HuH-7 (cell line): ENCODE measurements at places on chromosomes 4 and X.

DNA sequence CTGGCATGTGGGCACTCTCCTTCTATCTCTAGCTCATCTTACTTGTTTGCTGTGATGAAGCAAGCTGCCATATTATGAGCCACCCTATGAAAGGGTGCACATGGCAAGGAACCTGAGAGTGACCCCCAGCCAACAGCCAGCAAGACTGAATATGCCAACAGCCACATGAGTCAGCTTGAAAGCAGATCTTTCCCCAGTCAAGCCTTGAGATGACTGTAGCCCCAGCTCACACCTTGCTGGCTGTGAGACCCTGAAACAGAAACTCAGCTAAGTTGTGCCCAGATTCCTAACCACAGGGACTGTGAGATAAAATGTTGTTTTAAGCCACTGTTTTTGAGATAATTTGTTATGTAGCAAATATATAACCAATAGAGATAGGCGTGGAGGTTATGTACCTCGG, 36.2 kb downstream of the KDM5C start:
- DNase-seq: no peak

GRCh38 chr4:89572224-89572858, 264.6 kb downstream of the SNCA start:
- DNase-seq: no peak

DNA sequence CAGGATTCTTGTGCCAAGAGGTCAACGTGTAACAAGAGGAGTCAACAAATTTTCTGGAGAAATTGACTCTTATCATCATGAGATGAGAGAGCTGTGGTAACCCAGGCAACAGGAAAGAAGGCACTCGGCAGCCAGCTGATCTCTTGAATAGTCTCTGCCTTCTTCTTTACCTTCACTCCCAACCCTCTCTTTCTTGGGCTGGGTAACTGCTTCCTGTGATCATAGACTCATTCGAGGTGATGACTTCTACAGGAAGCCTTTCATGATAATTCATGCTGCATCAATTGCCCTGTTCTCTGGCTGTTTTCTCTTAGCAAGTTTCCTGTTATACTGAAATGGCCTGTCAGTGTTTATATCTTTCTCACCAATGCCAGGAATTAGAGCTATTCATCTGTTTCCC, 70.8 kb upstream of the FSTL5 start:
- DNase-seq: no peak

GRCh38 chrX:15430584-15430983, 46.4 kb upstream of the VEGFD start:
- no peak for DNase-seq

- no peak for DNase-seq
Measured at GRCh38 chr4:186684889-186685309, 38.8 kb downstream of the FAT1 start.

DNA sequence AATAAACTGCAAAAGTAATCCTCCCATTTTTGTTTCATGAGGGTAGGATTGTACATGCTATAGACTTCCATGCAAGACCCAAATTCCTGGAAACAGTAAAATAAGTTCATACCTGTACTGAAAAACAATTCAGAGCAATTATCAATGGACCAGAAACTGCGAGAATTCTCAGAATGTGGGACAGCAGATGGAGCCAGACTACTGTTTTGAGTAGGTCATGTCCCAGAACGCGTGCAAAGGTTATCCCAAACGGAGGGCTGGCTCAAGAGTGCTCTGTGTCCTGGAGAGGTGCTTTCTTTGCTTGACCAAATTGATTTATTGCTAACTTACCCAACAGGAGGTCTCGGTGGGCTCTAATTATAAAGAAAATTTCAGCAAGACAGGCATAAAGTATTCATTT, 1.7 kb upstream of the MAGEH1 start:
- no peak for DNase-seq

DNA sequence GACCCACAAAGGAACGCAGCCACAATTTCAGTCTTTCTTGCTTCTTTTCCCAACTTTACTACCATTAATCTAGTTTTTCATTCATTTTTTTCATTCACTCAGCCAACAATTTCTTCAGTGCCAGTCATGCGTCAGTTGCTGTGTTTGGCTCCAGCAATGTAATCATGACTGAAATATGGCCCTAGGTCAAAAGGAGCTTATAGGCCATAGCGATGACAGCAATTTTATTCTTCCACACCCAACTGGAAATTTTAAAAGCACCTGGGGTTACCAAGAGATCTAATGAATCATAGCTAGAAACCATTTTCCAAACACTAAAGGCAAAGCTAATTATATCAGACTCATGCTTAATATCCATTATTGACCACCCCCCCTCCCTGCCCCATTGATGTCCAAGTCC, 29.8 kb upstream of the C1QTNF7 start:
- no peak for DNase-seq

DNA sequence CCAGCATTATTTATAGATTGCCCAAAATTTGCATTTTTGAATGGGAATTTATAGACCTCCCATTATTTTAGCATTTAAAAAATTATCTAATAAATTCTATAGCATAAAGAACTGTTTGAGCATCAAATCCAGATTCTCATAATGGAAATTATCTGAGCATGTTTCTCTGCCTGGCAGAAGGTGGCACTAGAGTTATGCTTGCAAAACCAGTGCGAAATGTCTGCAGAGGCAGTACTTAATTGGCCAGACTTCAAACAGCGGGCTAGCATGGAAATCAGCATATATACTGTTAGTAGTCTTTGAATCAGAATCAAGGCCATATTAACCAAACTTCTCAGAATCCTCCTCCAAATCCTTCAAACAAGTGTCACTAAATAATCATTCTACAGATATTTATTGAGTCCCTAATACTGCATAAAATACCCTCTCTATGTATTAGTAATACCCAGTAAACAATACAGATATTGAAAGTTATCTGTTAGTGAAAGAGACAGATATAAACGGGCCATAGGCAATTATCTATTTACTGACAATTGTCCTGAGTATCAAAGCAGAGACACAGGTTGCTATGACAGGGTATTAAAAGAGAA, 78.7 kb upstream of the DCLK2 start:
- peak; percentile 6 for DNase-seq

DNA sequence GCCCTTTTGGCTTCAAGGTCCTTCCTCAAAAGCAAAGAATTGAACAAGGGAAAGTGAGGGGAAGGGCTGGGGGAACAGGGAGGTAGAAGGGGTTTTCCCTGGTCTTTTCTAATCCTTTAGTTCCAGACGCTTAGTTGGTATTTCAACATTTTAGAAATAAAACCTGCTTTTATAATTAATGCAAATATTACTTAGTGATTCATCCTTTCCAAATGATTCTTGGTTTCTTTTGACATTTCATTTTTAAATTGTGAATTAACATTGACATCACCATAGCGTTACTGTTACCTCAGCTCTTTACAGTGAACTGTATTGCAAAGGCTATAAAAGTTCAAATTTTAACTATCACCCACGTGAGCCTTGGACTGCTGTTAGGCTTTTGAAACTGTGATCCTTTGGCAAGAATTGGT, 20.9 kb downstream of the NFKB1 start:
- DNase-seq: no peak

GRCh38 chrX:147927256-147927655, 15.5 kb downstream of the FMR1 start:
- DNase-seq: no peak

DNA sequence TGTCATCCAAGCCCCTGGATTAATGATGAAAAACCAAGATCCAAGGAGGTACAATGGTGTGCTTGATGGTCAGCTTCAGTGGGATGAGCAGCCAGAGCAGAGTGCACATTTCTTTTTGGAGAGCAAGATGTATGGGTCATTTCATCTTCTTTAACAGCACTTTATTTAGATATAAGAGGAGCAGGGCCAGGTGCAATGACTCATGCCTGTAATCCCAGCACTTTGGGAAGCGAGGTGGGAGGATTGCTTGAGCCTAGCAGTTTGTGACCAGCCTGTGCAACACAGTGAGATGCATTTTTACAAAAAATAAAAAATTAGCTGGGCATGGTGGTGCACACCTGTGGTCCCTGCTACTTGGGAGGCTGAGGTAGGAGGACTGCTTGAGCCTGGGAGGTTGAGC, 45.3 kb upstream of the MAP3K15 start:
- DNase-seq: no peak

DNA sequence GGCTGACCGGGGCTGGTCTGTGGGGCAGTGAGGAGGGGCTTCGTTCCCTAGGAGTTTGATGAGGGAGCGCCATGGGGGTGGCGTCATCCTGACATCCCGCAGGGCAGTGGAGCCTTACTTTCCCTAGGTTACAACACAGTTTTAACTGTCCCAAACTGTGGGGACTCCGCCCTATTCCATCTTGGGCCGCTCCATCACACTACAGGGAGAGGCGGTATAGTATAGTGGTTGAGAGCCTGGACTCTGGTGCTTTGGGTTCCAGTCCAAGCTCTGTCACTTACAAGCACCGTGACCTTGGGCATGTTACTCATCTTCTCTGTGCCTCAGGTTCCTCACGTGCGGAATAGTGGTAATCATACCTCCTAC, 44.2 kb downstream of the ZNF185 start:
- DNase-seq: no peak

GRCh38 chrX:12401252-12401651, 263.0 kb downstream of the FRMPD4 start:
- DNase-seq: no peak

DNA sequence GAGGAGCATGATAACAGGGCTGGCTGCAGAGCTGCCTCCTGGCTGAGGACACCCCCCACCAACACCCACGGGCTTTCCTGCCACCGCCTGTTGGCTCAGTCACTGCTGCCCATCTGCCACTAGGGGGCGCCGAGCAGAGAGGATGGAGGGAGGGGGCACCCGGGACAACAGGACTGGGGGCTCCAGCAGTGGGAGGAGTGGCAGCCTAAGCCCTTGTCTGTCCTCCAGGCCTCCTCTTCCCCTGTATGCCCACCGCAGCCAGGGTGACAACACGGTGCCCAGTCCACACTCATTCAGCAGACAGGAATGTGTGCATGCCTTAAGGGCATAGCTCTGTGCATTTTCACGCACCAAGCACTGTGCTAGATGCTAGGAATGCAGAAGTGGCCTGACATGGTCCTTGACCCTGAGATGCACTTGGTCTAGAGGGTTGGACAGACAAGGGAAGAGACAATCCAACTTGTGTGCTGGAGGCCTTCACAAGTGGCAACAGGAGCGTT, 149.9 kb downstream of the AMMECR1 start:
- peak; percentile 40 for DNase-seq

DNA sequence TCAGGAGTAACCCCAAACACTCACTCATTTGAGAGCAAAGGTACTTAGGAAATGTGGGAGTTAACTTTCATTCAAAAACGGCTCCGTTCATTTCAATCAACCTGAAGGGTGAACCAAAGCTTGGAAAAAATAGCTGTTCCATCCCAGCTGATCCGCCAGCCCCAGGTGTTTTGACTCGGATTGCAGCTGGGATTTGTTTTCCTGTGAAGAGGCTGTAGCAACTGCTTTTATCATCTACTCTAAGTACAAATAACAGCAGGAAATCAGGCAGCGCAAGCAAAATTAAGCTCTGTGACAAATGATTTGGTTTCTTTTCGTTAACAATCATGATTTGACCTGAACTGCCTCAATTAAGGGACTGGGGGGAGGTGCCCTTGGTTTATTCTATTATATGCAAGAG, 154.7 kb downstream of the BEND2 start:
- no peak for DNase-seq

DNA sequence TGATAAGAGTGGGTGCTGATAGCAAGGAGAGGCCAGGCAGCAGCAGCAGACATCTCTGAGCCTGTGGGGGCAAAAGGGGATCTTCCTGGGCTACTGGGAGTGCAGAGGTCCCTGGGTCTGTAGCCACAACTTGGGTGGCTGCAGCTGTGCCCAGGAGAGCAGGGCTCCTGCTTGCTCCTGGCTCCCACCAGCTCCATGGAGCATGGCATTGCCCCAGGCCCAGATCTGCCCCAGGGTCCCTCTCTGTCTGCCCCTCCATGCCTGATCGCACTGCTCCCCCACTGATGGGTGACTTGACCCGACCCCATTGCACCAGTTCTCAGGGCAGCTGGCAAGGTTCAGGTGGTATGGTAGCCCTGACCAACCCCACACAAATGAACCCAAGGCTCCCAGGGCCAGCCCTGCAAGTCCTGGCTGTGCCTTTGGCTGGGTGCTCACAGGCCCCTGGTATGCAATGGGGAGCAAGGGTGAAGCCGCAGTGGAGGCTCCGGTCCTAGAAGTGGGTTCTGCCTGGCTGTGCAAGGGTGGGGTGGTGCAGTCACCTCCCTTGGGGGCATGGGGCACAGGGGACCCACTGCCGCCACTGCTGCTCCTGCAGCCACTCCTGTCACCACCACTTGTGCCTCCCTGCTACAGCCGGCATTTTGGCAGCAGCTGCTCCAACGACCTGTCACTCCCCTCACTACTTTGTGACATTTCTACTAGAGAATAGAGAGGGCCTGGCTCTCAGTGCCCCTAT, 184.9 kb downstream of the NPFFR2 start:
- DNase-seq: no peak

- no peak for DNase-seq
Measured at GRCh38 chr4:99612281-99612680, 37.7 kb downstream of the MTTP start.

GRCh38 chr4:10704430-10704810, 19.9 kb upstream of the CLNK start:
- DNase-seq: no peak

DNA sequence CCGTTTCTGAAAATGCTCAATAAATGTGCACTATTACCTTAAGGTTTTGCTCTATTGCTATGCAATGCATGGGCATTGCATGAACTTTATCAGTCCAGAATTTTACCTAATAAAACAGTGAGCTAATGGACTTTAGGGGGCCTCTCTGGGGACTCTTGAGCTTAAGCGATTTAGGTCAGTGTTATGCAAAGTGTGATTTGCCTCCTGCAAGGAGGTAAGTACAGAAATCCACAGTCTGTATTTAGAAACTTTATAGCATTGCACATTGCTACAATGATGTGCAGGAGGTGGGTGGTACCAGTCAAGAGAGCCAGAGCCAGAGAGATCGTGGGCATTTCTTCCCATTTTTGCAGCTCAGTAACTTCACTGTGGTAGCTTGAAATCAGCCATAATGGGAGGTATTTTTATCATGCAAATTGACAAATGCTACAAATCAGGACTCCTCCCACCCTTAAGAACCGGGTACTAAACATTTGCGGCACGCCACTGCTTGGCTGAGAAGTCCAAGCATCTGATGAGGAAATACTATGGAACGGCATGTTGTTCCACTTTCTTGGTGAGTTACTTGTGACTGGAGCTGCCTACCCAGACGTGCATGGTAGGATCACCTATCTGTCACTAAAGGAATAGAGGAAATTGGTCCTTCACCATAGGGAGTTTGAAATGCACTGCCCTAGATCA, 174.6 kb upstream of the PGRMC2 start:
- DNase-seq: no peak

GRCh38 chr4:35102066-35102465, 1142.2 kb downstream of the ARAP2 start:
- no peak for DNase-seq
